Right renal pelvis (tissue), 4 donors: ENCODE measurements at places on chromosomes 16 and 17. TPM values are rescaled to one million over a fixed set of nuclear protein-coding genes. Genes with fewer than 3 reads are reported as not detected.

Gene ABCC12
- polyA plus RNA-seq, result 0.35 TPM

Gene SDK2
- 8.9 TPM for polyA plus RNA-seq

Gene RAC3
- polyA plus RNA-seq, result 12.8 TPM

Gene JPT1
- polyA plus RNA-seq, result 84.2 TPM

Gene TAC4
- polyA plus RNA-seq, result 0.17 TPM

Gene CCL4
- 0.98 TPM for polyA plus RNA-seq

Gene ASPHD1
- polyA plus RNA-seq, result 0.84 TPM

Gene BEAN1
- 1.9 TPM for polyA plus RNA-seq

Gene TELO2
- 25.9 TPM for polyA plus RNA-seq

Gene ZFHX3
- polyA plus RNA-seq, result 18.2 TPM

Gene CFAP97D1
- not detected for polyA plus RNA-seq

Gene TM4SF5
- 1.4 TPM for polyA plus RNA-seq

Gene NPB
- polyA plus RNA-seq, result 1.00 TPM

Gene NDUFB10
- 125 TPM for polyA plus RNA-seq

Gene ASGR2
- 0.91 TPM for polyA plus RNA-seq

Gene ERN2
- 0.48 TPM for polyA plus RNA-seq

Gene EFNB3
- 29.4 TPM for polyA plus RNA-seq

Gene SLFN5
- 11.5 TPM for polyA plus RNA-seq

Gene PIEZO1
- 55.5 TPM for polyA plus RNA-seq

Gene IGSF6
- 2.7 TPM for polyA plus RNA-seq

Gene UTS2R
- polyA plus RNA-seq, result 0.30 TPM

Gene ZPBP2
- polyA plus RNA-seq, result 0.04 TPM

Gene TNFRSF17
- polyA plus RNA-seq, result 0.08 TPM

Gene SEPTIN1
- 3.0 TPM for polyA plus RNA-seq

Gene CDH3
- polyA plus RNA-seq, result 59.5 TPM

Gene TEDC2
- polyA plus RNA-seq, result 8.5 TPM

Gene NPIPB5
- polyA plus RNA-seq, result 77.9 TPM

Gene PRSS8
- 62.8 TPM for polyA plus RNA-seq

Gene HLF
- polyA plus RNA-seq, result 5.4 TPM

Gene TBC1D3H
- polyA plus RNA-seq, result not detected

Gene TNS4
- not detected for polyA plus RNA-seq

Gene VAMP2
- polyA plus RNA-seq, result 122 TPM

Gene HOXB6
- polyA plus RNA-seq, result 81.5 TPM

Gene KCNG4
- polyA plus RNA-seq, result not detected

Gene ETV4
- polyA plus RNA-seq, result 40.9 TPM
